ENCODE measurements at places on chromosomes 1 and 21.

GRCh38 chr1:174022976-174023277, 770 bp upstream of the RC3H1 start:
- DNase-seq: no peak

DNA sequence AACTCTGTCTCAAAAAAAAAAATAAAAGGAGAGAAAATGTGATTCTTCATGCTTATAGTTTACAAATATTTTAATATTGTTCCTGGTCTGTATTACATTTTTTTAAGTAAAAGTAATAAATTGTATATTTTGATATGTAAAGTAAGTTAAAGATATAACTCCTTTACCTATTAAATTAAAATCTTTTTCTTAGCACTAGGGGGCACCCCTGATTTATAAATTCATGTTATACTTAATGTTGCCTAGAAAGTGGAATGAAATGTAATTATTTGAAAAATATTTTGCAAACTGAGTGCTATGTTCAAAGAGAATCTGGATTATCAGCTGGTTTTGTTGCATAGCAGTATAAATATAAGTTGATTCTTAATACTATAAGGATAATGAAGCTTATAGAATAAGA, 49.2 kb downstream of the RALGPS2 start:
- peak; percentile 57 for DNase-seq

DNA sequence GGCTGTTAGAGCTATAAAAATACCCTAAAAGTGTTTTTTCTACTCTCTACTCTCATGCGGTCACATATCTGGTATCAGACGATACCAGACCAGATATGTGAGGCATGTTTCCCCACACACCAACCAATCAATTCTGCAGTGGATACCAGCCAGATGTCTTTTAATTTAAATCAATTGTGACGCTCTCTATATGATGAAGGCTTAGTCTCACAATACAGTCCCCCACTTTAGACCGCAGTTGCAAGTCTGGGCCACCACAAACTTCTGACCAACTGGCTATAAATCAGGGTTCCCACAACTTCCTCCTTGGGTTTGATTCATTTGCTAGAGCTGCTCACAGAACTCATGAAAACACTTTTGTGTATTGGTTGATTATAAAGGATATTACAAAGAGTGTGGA, 586.1 kb upstream of the ZP4 start:
- DNase-seq: no peak

GRCh38 chr1:48177257-48177656, 45.3 kb upstream of the SLC5A9 start:
- DNase-seq: no peak

DNA sequence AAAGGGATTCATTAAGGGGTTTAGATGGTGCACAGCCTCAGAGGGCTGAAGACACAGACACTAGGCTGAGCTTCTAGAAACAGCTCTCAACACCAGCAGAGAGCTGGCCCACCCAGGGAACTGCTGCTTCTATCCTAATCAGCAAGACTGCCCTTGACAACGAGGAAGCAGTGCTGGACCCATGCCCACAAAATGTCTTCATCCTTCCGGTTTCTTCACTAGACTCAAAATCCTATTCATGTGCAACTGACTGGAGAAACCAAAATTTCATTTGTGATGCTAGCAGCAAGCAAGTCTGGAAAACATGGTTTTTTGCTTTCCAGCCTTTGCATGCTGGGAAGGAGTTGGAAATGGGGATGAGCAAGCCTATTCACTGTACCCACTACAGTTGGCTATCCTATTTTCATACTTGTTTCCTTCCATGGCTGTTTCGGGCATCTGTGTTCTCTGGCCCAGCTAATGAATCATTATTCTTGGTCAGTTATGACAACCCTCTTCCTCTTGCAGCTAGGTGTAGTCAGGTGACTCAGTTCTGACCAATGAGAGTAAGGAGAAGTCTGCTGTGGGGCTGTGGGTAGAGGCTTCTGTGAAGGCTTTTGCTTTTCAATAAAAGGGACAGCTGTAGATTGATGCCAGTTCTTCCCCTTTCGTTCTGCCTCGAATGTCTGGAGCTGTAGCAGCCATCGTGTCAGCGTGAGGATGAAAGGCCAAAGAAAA, 14.6 kb upstream of the TMEM61 start:
- no peak for DNase-seq

DNA sequence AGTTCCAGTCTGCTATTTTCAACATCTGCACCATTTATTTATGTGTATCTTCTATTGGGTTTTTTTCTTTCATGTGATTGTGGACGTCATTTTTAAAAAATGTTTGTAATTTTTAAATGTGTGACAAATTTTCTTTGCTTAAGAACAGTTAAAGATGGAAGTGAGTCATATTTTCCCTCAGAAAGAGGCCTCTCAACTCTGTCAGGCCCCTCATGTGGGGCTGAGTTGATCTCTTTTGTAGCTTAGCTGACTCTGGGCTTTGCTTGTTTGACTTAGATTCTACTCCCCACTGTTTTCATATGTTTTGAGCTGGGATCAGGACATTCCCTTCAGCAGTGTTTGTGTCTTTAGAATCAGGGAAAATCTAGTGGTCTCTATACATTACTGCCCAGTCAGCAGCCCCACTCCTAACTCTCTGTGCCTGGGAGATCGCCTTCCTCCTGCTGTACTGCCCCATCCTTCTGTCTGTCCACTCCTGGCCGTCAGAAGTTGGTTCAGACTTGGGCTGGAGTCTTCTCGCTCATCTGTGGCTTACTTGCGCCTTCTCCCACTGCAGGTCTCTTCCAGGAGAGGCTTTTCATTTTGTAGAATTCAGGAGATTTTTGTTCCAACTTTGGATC, 137.4 kb downstream of the DYRK1A start:
- DNase-seq: no peak

DNA sequence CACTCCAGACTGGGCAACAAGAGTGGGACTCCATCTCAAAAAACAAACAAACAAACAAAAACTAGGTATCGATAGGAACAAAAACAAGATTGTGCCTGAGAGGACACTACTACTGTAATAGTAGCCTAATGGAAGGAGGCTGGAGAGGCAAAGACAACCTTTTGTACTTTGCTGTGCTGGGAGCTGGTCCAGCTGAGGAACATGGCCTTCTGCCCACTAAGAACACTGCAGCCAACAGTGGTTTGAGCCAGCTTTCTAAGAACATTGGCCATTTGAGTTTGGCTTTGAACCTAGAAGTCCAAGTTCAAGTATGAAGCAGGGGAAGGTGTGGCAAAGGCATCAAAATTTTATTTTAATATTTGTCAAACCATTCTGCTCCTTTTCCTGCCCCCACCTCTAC, 22.7 kb upstream of the RGS8 start:
- DNase-seq: peak; percentile 56

DNA sequence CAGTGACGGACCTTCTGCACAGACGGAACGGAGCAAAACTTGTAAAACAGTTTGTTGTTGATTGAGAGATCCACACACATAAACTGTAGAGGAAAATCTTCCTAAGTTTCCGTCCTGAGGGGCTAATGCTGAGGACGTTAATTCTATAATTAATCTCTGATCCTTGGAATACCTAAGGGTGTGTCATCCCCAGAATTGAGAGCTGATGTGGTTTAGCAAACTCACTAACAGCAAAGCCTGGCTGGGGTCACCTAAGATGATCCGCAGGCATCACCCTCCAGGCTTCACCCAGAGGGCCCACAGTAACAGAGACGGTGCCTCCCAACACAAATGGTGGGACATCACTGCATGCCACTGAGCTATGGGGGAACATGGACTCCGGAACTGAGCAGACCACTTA, 97.5 kb downstream of the SMYD2 start:
- no peak for DNase-seq

DNA sequence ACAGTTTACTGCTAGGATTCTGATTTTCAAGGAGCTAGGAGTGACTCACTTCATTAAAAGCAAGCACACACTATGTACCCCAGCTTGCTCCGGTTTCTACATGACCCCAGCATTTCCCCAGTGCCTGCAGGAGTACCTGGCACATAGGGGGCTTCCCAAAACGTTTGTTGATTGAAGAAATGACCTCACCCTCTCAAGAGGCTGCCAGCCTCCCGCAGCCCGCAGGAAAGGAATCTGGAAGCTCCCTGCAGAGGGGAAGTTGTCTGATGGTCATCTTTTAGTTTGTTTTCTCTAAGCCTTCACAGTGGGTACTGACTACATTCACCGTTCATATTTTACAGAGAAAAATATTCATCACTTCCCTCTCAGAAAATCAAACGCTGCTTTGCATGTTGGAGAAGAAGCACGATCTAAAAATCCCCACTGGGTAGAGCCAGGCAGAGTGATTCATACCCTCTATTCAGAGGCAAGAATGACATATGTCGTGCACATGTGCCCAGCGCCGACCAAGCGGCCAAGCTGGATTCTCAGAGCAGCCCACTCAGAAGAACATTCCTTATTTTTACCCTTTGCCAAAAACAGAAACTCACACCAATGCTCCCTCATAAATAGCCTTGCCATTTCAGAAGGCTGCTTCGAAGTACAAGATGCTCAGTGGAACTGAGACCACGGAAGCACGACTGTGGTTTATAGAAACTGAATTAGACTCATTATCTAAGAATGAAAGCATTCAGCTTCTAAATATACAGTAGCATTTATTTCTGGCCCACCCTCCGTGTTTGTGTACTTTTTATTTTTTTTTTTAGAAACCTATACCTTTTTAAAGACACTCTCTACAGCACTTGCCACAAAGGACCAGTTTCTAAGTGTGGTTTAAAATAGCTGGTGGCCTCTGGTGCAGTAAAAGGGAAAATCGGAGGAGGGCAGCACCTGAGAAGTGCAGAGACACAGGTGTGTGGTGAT, 143.2 kb downstream of the MIS18A start:
- DNase-seq: no peak

DNA sequence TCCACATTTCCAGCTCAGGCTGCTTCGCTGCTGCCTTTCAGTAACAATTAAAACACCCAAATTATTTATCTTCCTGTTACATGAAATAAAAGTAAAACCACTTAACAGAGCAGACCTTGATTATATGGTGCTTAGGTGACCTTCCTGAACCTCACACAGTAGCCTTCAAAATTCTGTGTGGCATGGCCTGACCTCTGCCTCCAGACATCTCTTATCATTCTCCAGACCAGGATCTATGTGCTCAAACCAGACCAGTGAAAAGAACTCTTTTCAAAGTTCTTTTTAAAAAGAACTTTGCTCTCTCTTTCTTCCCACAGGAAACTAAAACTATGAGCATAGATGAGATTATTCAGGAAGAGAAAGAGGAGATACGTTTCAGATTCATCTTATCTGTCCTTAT, 37.8 kb downstream of the KIAA0319L start:
- no peak for DNase-seq

DNA sequence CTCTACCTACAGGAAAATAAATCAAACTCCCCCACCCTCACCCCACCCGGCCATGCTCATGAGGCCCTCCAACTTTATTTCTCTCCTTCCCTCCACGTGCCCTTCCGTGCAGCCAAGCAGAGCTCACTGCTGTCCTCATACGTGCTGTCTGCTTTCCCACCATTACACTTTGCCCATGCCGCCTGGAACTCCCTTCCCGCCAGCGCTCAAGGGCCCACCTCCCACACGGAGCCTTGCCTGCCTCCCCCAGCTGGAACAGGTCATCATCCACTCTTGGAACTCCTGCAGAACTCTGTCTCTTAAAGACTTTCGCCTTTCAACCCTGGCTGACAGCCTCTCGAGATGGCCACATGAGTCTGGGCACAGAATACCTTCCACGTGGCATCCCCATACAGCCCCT, 42.4 kb downstream of the GLIS1 start:
- no peak for DNase-seq

DNA sequence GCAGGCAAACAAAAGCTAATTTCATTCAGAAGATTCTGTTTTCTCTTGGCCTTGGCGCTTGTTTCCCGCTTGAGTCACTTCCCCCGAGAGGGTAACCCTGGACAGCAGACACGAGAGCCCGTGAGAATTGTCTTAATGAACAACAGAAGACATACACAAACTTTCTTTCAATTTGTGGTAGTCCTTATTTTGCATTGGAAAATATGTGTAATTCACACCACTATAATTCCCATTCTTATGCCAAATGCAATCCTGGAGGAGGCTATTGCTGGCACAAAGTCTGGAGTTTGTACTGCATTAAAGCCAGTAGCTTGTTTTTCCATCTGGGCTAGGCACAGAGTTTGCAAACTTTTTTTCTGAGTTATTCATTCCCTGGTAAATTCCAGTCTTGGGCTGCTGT, 109.8 kb upstream of the IVNS1ABP start:
- peak; percentile 87 for DNase-seq

GRCh38 chr1:35049116-35049515, 17.4 kb upstream of the ZMYM6 start:
- no peak for DNase-seq

- DNase-seq: no peak
These were observed 154.9 kb downstream of the RERE start for GRCh38 chr1:8662380-8663072.

- no peak for DNase-seq
These were observed 1.2 kb upstream of the CAMTA1 start for GRCh38 chr1:6783936-6784559.

DNA sequence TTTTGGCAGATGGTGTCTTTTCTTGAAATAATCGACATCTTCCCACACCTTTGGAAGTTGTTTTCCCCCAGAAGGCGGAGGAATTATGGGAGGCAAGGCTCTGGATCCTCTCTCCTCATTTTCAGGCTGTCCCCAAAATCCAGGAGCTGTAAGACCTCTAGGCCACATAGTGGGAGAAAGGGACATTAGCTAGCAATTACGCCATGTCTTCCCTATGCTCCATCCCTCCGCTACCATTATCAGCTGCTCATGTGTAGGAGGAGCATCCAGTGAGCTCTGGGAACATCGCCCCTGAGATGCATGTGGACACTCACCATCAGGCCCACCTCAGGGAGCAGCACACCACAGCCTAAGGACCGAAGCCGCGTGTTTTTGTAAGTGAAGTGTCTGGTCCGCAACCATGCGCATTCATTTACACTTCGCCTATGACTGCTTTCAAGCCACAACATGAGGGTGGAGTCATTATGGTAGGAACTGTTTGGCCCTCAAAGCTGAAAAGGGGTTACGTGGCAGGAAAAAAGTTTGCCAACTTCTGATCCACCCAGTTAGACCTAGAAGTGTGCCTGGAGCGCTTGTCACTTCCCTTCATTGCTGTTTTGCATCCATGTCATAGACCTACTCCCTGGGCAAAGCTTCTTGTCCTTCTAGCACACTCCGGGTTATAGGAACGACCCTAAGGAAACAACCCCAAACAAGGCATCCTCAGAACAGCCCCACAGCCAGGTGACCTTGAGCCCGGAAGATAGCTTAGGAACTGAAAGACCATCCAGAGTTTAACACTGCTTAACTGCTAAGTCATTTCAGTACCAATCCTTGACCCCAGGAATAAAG, 85.5 kb downstream of the C1orf94 start:
- no peak for DNase-seq

GRCh38 chr1:54357967-54358366, 48.2 kb downstream of the SSBP3 start:
- no peak for DNase-seq

Data from muscle of back (tissue), 13 donors.